ENCODE measurements at places on chromosomes 7 and 10.

GRCh38 chr10:50512743-50513416 is 110.9 kb downstream of the SGMS1 start:
- DNase-seq: no peak

GRCh38 chr10:59844436-59844835 is 61.9 kb downstream of the CCDC6 start:
- no peak for DNase-seq

DNA sequence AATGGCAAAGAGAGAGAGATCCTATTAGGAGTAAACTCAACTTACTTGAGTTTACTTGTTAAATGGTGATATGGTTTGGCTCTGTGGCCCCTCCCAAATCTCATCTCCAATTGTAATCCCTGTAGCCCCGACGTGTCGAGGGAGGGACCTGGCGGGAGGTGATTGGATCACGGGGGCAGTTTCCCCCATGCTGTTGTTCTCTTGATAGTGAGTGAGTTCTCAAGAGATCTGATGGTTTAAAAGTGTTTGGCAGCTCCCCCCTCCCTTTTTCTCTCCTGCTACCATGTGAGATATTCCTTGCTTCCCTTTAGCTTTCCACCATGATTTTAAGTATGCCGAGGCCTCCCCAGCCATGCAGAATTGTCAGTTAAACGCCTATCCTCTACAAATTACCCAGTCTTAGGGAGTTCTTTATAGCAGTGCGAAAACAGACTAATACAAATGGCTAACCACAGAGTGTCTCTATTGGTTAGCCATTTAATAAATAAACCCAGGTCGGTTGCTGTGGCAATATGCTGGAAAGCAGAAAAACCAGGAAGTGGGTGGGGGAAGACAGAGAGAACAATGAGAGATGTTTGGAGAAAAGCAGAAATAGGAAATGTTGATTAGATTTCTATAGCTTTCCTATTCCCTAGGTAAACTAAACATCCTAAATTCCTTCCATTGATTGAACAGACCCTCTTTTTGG is 3.0 kb upstream of the STMP1 start:
- no peak for DNase-seq

DNA sequence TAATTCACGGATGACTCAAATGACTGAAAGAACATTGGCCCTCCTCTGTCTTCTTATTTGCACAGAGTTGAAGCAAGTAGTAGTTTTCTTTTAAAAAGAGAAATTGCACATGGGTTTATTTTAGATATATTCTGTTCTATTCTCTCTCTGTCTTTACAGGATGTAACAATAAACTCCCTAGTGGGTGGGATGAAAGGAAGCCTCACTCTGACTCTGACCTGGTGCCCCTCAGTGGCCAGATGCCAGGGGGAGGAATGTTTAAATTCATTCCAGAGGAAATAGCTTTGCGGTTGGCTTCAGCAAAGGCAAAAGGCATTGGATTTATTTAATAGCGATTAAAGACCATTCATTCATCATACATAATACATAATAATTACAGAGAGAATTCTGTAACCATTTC is 156.4 kb upstream of the MTPN start:
- no peak for DNase-seq

GRCh38 chr10:127434006-127434405 is 115.1 kb upstream of the NPS start:
- DNase-seq: no peak

- DNase-seq: no peak
These were observed 554.2 kb downstream of the PARD3 start for GRCh38 chr10:34260904-34261303.

DNA sequence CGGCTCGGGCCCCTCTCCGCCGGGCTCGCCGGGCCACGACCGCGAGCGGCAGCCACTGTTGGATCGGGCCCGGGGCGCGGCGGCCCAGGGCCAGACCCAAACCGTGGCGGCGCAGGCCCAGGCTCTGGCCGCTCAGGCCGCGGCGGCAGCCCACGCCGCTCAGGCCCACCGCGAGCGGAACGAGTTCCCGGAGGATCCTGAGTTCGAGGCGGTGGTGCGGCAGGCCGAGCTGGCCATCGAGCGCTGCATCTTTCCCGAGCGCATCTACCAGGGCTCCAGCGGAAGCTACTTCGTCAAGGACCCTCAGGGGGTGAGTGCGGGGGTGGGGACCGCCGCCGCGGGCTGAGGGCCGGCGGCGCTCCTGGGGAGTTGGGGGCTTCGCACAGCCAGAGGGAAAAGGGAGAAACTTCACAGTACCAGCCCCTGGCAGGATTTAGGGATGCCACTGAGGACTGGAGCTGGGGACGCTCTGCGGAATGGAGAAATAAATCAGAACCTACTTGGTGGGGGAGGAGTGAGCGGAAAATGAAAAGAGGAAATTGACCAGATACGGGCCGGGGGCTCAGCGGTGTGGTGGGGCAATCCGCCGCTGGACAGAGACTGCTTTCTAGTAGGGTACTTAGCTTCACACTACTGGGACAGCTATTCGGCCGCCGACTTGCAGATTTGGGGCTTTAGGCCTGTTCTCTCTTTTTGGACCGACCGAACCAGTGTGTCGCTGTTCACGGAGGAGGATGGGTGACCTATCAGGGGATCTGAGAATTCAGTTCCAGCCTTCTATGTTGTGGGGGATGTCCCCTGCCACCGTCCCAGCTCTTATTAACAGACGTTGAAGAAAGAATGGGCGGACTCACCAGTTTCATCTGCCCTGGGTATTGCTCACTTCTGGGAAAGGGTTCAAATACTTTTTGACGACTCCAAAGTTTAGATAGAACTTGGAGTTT is 669 bp downstream of the PI4K2A start:
- DNase-seq: no peak

- DNase-seq: no peak
These were observed 49.4 kb downstream of the BUB3 start for GRCh38 chr10:123203393-123204126.

Data from muscle of arm (tissue), 14 donors.